SW 1271 (cell line): ENCODE measurements at places on chromosomes 11 and 22.

DNA sequence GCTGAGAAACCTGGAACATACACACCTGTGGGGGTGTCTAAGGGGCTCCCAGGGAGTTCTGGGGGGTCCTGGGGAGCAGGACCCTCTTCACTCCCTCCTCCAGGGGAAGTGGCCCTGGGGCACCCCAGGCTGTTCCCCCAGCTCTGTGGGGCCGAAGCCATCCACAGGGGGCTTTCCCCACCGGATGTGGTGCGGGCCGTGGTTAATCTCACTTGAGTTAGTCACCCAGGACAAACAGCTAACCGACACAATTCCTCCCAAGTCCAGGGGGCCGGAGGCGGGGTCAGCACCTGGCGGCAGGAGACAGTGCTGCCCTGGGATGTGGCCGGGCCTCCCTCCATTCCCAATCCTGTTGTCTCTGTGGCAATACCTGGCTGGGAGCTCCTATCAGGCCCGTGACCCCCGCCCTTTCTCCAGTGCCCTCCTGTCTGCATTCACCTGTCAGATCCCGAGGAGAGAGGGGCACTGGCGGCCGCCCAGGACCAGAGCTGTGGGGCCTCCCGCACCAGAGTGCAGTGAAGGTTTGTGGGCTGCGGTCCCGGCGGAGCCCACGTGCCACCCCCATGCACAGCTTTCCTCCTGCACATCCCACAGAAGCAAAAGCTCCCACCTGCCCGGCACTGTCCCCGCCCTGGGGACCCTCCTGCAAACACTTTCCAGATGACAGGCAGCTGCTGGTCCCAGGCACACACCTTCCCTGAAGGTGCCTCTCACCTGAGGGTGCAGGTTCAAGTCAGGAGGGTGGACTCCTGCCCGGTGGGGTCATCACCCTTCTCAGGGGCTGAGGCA, 5.2 kb upstream of the MUC5AC start:
- no peak for DNase-seq

DNA sequence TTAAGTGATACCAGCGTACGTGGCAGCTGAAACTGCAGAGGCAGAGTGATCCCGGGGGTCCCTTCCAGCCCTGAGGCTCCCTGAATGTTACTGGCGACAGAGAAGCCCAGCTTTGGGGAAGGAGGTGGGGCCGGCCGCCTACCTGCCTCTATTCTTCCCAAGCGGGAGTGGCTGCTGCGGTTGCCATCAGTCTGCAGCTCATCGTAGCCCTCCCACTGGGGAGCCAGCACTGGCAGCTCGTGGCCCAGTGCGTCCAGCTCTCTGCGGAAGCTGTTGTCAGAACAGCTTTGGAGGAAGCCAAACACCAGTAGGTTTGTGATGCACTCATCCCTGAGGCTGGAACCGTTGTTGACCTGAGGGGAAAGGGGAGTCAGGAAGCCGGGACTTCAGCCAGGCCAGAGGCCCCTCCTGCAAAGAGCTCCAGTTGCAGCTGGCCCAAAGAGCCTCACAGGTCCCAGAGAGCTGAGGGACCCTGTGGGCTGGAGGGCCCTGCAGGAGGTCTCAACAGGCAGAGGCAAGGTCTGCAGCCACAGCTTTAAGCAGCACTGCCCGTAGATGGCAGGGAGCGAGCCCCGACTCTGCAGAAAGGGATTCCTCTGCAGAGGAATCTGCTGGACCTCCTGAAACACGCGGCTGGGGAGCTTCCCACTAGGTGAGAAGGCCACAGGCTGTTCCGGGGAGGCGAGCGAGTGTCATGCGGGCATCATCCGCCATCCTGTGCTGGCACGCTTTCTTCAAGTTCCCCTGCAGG, 30.4 kb downstream of the BID start:
- DNase-seq, result no peak

DNA sequence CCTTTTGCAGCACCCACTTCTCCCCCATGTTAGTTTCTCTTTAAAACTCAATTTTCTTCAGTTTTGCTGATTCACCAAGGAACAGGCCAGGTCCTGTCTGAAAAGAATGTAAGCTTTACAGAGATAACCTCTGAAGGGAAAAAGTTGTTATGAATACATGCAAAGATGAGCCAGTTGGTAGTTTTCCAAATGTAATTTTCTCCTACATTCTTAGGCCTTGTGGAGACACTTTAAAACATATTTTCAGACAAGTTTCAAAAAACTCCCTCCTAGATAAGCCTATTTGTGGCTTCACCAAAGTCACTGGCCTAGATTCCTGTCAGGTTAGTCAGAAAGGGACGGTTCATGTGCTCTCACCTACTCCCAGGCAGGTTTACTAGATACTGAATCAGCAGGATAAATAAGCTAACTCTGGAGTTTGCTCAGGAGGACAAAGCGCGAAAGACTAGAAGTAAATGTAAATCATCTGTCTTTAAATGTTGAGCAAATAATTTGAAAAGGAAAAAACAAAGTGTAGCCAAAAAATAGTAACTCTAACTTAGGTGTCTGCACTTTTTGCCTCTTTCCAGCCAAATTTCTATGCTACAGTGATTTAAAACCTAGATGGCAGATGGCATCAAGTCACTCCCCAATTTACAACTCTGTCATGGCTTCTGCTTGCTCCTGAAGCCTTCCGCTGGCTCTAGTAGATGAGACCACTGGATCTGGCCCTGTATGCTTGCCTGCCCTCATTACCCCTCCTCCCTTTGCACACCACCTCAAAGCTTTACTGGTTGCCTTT, 4.9 kb upstream of the ATP6V1E1 start:
- DNase-seq, result no peak

DNA sequence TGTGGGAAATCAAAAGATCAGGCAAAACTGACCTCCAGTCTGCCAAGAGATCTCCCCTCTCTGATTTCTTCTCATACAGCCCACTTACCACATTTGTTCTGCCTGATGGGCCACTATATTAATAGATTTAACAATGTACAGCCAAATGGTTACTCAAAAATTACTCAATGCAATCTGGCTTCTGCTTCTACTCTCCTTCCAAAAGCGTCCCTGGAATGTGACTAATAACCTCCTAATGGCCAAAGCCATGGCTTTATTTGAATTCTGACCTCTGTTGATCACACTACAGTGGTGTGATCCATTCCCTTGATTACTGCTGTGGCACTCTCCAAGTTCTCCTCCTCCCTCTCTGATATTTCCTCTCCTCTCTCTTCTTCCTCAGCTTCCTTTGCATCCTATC, 86.2 kb downstream of the MPPED2 start:
- no peak for DNase-seq

- DNase-seq, result no peak
These were observed 17.8 kb upstream of the ST3GAL4 start for GRCh38 chr11:126337474-126338241.

DNA sequence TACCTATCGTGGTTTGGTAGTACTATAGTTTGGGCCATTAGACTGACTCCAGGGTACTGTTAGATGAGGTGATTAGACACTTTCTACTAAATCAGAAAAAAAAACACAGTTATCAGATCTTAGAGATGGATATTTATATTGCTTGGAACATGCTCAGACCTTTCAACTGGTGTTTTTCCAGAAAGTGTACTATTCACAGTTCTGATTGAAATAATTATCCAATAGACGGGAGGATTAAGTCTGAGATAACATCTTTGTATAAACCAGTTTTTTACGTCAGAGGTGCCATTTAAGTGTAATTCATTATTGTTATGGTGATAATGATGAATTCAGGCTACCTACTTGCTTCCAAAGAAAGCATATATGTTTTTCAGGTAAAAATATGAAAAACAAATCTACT, 22.5 kb downstream of the CCDC15 start:
- DNase-seq, result no peak

DNA sequence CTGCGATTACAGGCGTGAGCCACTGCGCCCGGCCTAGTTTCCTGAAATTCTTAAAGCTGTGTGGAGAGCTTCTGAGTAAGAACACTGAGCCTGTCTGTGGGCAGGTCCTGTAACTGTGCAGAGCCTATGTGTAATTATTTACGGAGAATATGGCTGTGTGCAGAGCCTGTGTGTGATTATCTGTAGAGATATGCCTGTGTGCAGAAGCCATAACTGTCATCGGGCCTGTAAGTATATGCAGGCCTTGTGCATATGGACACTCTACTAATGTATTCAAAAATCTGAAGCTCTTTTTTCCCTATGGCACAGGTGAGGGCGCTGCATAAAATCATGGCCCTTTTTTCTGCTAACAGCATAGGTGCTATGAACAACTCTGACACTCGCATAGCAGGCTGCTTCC, at the start of gene OR52B6:
Gene OR52B6 (plus strand): TSS at position 301 of the 400 bp plus-strand sequence. CDS start 0 bp downstream, at position 301.
- no peak for DNase-seq
